Esophagus squamous epithelium (tissue), 5 donors: ENCODE measurements at places on chromosomes 7 and 10.

DNA sequence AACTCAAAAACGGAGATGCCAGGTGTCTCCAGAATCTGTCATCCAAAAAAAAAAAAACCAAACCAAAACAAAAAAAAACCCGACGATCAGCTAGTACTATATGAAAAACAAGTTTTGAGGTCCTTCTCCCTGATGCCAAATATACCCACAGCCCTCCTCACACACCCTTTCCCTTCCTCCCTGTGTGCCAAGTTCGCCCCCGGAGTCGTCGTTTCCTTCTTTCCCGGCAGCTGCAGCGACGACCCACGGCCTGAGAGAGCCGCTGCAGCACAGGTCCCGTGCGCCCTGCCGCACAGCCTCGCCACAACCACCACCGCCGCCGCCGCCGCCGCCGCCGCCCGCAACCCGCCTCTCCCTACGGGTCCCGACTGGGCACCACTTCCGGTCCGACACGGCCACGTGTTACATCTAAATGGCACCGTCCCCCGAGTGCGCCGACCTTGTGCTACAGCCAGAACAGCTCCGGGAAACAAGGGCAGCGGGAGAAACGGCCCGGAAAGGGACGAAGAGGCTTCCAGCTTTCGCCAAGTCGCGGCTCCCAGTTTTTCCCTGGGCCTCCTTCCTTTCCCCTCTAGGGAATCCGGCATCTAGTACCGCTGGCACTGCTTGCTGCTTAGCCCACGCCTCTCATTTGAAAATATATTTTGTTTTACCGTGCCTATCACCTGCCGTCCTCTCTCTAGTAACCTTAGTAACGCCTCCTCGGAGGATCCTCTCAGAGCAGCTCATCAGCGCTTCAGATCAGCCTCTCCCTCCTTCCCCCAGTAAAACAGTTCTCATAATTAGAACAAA is at the start of gene FRA10AC1:
Gene FRA10AC1, minus strand, starts transcription at position 383 of the 792 bp plus-strand sequence. CDS start 2,486 bp downstream, outside the sequence.
- peak; percentile 79 for DNase-seq

- DNase-seq = no peak
Measured at GRCh38 chr10:90179696-90180407, 478.5 kb downstream of the KIF20B start.

DNA sequence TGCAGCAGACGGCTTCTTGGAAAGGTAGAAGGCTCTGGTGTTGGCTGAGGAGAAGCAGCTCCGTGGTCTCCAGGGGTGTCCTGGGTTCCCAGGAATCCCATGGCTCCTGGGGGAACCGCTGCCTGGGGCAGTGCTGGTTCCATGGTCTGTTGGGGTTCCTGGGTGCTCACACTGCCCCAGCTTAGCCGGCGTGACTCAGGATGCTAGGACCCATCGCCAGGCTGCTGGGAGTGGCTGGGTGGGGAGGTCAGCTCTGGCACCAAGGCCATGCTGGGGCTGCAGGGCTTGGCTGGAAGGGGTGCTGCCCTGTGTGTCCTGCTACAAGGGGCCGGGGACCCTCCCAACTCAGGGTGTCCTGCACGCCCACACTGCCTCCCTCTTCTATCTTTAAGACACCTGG is 9.4 kb downstream of the MGMT start:
- no peak for DNase-seq

GRCh38 chr10:121291823-121292222 is 306.4 kb downstream of the FGFR2 start:
- DNase-seq = no peak
